ENCODE measurements at places on chromosomes 7 and 10.

DNA sequence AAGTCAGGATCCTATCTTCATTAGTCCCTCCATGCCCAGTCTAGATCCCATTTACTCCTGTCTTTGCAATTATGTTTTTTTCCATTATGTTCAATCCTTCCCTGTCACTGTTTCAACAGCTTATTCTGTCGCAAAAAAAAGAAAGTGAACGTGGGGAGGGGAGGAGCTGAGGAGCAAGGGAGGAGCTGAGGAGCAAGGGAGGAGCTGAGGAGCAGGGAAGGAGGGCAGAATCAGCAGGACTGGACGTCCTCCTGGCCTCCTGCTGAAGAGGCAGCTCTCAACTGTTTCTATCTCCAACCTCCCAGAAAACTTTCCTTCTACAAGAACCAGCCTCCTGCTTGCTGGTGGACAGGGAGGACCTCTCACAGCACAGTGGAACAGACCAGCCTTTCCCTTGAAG, 26.0 kb downstream of the LARP4B start:
- peak; percentile 8 for DNase-seq

GRCh38 chr7:84412161-84412969, 217.8 kb upstream of the SEMA3A start:
- peak; percentile 88 for DNase-seq

DNA sequence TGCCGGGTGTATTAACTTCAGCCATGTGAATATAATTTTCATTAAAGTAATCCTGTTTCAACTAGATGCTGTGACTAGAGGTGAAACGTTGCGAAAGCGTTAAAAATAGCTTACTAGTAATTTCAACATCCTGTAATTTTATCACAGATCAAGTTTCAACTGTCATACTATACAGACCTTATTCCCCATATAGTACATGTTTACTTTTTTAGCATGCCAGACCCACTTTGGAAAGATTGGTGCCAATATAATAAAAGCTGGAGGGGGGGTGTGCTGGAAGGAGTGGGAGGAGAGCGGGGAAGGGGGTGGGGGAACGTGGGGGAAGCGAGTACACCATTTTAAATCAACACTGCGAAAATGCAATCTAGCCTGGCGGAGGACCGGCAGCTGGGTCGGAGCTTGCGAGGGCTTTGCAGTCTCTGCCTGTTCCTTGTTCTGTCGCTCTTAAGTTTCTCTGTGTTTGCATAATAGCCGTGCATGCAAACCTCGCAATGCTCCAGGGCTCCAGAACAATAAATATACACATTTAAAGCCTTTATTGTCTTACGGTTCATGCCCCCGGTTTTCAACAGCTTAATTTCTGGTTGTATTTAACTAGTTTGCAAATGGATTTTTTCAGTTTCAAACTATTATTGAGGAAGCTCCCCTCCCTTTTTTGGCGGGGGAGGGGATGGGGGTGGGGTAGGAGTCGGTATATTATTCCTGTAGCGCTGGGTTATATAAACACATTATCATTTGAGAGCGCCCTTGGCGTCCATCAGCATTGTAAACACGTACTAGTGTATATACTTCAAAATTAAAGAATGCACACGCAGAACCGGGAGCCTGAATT, 1.3 kb upstream of the ARID5B start:
- peak; percentile 83 for DNase-seq

DNA sequence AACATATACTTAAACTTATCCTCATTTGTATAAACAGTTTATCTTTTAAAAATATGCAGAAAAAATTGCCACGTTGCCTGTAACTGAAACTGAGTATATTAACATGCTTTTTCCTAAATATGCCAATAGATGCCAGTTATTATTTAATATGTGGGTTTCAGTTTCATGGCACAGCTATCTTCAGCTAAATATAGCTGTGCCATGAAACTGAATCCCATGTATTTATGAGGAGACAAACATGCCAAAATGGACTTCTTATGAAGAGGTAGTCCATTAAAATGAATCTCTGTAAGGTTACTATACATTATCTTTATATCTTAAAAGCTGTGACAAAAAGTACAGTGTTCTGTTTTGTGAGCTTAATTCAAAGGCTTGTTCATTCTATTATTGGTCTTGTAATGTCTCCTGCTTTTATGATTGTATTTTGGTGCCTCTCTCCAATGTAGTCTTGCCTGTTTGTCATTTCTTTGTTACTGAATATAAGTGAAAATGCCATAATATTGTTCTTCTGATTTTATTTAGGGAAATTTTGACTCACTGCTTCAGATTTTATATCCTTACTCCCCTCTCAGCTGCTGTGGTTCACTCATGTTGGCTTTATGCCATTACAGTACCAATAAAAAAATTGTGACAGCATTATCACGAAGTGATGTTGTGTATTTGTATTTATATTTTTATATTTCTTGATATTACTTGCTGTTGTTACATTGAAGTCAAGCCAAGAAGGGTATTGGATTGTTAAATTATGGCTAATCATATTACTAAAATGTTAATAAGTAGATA, 34.3 kb upstream of the CACNA2D1 start:
- no peak for DNase-seq
